ENCODE measurements at places on chromosomes 7 and 10. TPM values are rescaled to one million over a fixed set of nuclear protein-coding genes. Genes with fewer than 3 reads are reported as not detected.

GRCh38 chr10:119353421-119353820 is 146.1 kb downstream of the GRK5 start:
- no peak overlapping the region for H3K4me3 ChIP-seq
- H3K27ac ChIP-seq: no peak overlapping the region
- no peak for DNase-seq
- no peaks in the 10 kb centered on the region for H3K4me1 ChIP-seq
- H3K36me3 ChIP-seq: peaks cover 47% of the 10 kb centered on the region
- H3K27me3 ChIP-seq: no peaks in the 10 kb centered on the region

GRCh38 chr10:70715853-70716795 is 43.8 kb downstream of the ADAMTS14 start:
- H3K27me3 ChIP-seq: no peaks in the 10 kb centered on the region
- no peaks in the 10 kb centered on the region for H3K4me1 ChIP-seq

DNA sequence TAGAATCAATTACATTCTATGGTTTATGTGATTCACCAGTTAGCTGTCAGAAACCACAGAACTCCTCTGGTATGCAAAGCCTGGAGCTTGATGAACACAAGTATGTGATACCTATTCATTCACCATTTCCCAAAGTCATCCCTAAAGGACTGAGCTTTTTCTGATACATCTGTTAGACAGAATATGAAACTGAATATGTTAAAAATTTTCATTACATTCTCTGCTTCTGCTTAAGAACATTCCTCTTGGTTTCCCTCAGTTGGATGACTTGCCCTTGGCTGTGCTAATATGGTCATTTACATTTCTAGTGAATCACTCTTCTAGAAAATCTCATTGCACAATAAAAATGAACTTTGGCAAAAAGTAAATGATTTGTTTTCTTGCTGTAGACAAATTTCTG is 10.8 kb upstream of the PON1 start:
- no peaks in the 10 kb centered on the region for H3K36me3 ChIP-seq
- H3K27me3 ChIP-seq: no peaks in the 10 kb centered on the region
- peaks cover 4% of the 10 kb centered on the region for H3K4me1 ChIP-seq

DNA sequence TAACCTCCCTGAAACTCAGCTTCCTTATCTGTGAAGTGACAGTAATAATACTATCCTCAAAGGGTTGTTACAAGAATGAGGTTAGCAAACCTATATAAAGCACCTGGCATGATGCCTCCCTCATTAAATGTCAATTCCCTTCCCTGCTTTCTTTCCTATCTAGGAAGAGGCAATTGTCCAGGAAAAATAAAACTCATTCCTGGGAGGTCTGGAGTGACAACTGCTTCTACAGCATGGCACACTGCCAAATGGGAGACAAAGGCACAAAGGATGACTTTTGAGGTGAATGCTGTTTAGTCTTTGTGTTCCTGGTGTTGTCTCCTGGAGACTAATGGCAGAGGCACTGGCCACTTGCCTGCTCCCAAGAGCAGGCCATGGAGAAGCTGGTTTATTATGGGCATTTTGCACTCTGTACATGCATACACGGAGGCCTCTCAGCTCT is 32.2 kb upstream of the PDE1C start:
- no peaks in the 10 kb centered on the region for H3K4me1 ChIP-seq
- DNase-seq: no peak
- no peaks in the 10 kb centered on the region for H3K27me3 ChIP-seq
- H3K36me3 ChIP-seq: no peaks in the 10 kb centered on the region
- H3K27ac ChIP-seq: no peak overlapping the region
- no peak overlapping the region for H3K4me3 ChIP-seq

The GPR85 gene
- total RNA-seq: 0.16 TPM

Measured in activated naive CD8-positive, alpha-beta T cell treated with anti-CD3 and anti-CD28 coated beads for 36 hours (primary cell).